HT1080 (cell line): ENCODE measurements at places on chromosomes 7 and 10. TPM values are rescaled to one million over a fixed set of nuclear protein-coding genes. Genes with fewer than 3 reads are reported as not detected.

The SGMS1 gene
- total RNA-seq: 36.1 and 54.7 TPM in 2 replicates

The HMX3 gene
- not detected in 2 replicates for total RNA-seq

The HECW1 gene
- 2.4 and 2.5 TPM in 2 replicates for total RNA-seq

The PODXL gene
- total RNA-seq: 111 and 131 TPM in 2 replicates

The PPP1R9A gene
- total RNA-seq: 3.8 and 4.3 TPM in 2 replicates

DNA sequence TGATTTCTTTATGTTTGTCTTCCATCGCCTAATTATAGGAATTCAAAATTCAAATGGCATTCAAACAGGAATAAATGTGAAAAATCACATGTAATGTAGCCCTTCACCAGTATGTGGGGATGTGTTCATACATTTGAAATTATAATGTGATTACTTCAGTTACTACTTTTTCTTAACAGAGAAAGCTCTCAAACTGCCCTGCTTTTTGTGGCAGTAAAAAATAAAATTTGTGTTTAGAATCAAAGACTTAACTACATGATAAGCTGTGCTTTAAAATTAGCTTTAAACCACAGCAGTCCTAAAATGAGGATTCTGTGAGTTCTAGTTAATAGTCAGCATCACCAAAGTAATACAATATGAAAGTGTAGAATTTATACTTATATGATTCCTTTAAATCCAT lies 7.8 kb upstream of the HERC4 start:
- DNase-seq: peak; percentile 37

GRCh38 chr7:70785427-70785826 lies 346.5 kb upstream of the GALNT17 start:
- DNase-seq: no peak

- peak; percentile 98 for DNase-seq
Measured at GRCh38 chr7:116354546-116355423, 144.4 kb downstream of the TES start.

DNA sequence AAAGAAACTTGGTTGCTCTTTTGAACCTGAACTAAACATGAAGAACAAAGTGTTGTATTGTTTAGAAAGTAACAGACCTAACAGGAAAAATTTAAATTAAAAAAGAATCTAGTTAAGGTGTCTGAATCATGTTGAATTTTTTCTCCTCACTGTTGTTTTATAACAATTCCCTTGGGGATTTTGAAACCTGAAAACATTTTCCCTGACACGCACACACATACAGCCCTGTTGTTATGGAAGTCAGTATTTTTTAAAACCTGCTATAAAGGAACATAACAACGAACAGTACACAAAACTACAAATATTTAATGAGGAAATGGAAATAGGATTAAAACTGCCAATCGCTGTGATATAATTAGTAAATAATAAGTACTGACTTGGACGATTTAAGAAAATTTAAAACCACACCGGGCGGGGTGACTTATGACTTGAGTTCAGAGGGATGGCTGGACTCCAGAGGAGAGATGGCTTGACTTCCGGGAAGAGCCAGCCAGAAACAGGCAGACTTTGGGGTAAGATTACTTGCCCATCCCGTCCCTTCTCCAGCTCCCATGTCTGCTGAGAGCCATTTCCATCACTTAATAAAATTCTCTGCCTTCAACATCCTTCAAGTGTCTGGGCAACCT lies 16.2 kb upstream of the SPOCK2 start:
- DNase-seq: no peak

GRCh38 chr7:71553306-71553705 lies 421.4 kb downstream of the GALNT17 start:
- DNase-seq: no peak

DNA sequence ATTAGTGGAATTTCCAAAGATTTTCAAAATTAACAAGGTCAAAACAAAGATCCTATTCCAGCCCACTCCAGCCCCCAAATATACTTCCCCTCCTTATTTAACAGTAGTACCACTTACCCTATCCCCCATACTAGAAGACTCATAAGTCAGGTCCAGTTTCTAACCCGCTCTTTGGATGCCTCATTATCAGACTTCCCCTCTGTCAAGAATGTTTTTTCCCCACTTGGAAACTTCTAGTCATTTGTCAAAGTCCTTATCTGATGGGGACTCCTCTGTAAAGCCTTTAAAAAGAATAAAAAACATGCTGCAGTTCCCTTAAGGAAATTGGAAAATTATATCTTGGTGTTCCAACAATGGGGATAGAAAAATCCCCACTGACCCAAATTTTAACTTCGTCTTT lies 70.1 kb downstream of the IMMP2L start:
- no peak for DNase-seq

GRCh38 chr10:97323501-97323900 lies 4.4 kb downstream of the FRAT1 start:
- no peak for DNase-seq

DNA sequence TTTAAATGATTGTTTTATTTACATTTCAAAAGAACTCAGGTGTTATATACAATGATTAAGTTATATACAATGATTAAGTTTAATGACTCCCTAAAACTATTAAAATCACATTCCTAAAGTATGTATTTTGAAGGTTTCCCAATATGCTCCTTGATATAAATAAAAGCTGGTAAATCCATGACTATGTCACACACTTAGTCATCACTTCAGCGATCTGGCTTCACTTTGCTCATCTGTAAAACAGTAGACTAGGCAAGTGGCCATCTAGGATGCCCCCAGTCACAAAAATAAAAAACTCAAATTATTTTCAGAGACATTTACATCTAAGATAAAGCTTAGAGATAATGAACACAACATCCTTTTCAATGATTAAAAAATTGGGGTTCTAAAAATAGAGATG lies 10.8 kb downstream of the ICA1 start:
- no peak for DNase-seq

DNA sequence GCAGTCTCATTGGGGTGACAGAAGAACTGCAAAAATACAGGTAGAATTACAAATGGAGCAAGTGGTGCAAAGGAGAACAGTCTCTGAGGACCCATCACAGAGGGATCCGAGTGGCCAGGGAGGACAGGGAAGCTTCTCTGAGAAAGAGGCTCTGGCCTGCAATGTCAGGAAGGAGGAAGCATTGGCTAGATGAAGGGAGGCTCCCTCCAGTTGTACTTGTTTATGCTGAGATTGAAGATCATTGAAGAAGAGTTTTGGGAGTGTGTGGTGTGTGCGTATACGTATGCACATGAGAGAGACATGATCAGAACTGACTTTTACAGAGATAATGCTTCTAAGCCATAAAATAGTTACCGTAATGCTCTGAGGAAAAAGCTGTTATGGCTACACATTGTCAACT lies 274.7 kb upstream of the FZD8 start:
- DNase-seq: no peak

GRCh38 chr10:19929506-19930140 lies 113.4 kb downstream of the PLXDC2 start:
- DNase-seq: peak; percentile 16

GRCh38 chr10:30866896-30867295 lies 164.8 kb downstream of the ZNF438 start:
- no peak for DNase-seq
